GM23338 (cell line): ENCODE measurements at places on chromosomes 7 and 10. TPM values are rescaled to one million over a fixed set of nuclear protein-coding genes. Genes with fewer than 3 reads are reported as not detected.

The HOXA4 gene
- total RNA-seq = not detected in 2 replicates

The CLDN3 gene
- total RNA-seq = 24.1 and 27.7 TPM in 2 replicates

- DNase-seq = no peak
Measured at GRCh38 chr10:10515479-10516204, 502.0 kb upstream of the CELF2 start.

DNA sequence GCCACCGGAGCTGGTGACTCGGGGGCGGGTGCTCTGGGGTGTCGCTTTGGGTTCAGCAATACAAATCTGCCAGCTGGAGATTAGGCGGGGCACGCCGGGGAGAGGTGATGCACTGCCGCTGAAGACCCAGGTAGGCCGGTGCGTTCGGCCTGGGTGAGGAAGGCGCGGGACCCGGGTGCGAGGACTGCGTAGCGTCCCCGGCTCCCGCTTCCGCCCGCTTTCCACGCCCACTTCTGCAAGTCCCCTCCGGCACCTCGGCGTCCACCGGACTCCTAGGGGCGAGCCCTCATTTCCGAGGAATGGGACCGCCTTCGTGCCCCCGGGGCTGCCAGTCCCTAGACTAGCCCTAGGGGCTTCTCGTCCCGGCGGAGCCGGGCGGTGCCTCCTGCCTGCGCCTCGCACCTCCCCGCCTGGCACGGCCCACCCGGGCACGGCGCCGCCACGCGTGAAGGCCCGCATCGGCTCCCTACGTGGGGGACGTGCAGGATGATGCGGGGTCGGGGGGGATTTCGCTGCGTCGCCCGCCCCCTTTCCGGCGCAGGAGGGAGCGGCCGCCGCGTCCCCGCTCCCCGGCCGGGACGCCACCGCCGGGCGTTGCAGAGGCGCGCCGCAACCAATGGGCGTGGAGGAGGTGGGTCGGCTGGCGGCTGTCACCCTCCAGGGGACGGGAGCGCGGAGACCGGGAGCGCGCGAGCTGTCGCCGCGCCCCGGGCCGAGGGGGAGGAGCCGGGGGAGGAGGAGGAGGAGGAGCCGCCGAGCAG, 40.0 kb downstream of the HK1 start:
- DNase-seq = peak; percentile 94
